Tibial artery (tissue), 4 donors: ENCODE measurements at places on chromosomes 3 and 15.

DNA sequence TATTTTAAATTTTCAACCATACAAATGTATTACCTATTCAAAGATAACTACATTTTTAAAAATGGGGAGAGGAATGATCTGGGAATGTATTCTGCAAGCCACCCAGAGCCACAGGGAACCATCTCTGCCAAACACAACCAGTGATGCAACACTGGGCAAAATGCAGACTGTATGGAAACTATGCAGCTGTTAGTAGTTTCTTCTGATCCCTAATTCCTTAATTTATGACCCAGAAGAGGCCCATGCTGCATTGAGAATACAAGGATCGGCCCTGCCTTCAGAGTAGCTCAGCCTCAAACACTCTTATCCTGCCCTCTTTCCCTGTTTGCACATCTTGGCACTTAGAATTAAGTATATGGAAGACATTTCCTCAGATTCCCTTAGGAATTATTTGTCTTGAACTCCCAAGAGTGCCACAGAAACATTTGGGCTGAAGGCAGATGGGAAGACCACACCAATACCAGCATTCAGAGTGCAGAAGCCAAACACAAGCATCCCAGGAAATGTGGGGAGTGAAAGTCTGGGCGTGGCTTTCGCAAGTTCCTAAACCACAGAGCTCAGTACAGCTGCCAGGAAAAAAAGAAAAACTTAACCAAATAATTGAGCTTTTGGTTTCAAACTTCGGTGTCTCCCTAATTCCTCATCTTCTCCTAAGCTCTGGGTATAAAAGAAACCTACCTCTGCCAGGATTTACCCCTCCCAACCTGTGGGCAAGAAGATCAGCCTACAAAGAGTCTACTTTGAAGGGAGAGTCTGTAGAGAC lies 5.3 kb downstream of the SNUPN start:
- DNase-seq, result peak; percentile 61

DNA sequence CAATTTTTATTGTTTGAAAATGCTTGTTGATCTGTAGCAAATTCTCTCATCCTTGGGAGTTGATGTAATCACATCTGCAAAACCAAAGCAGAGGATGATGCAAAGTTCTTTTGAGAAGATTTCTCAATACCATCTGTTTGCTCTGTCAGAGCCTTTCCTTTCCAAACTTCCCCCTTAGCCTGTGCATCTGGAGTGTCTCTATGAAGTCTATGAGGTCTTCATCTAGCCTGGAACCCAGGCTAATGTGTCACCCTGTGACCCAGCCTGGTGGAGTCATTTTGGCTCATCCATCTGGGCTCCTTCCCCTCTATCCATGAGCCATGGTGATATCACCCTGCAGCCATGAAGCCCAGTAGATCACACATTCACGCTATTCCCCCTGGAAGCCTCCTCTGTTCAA lies 123.2 kb upstream of the SLC7A14 start:
- DNase-seq, result no peak

DNA sequence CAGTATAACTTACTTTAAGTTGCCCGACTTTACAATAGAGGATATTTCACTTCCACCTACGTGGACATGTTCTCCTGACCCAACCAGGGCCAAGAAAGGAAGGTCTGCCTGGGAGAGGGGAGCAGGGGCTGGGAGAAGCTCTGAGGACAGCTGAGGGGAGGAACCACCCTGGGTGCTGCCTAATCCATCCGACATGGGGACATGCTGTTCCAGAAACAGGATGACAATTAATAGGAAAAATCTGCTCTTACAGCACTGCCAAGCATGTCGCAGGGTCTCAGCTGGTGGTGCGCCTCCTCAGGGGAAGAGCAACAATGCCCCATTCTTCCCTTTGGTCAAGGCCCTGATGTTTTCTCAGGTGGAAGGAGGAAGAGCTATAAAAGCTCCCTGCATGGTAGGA lies 132.3 kb downstream of the NTRK3 start:
- no peak for DNase-seq

DNA sequence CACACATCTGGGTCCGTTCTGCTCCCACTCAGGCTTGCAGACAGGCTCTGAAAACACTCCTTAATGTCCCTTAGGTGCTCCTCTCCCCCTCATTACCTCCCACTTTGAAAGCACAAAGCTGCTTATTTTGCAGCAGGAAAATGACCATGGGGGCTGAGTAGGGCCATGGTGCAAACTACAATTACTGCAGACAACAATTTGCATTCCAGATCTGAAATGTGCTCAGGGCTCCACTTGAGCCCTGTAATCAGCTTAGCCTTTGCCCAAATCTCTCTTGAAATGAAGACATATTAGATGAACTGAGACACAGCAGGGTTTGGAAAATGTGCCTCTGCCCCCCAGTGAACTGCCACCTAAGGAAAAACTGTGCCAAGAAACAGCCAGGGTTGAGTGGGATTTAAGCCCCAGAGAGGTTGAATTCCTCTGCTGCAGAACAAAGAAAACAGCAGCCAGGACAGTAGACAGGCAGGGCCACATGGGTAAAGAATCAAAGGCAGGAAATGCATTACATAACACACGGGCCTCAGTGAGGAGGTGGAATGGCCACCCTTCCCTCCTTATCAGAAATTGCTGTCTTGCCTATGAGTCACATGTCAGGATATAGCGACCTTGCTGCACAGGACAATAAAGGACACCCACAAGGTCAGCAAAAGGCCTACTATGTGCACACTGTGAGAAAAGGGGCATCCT lies 126.8 kb upstream of the ARHGEF3 start:
- DNase-seq, result no peak

DNA sequence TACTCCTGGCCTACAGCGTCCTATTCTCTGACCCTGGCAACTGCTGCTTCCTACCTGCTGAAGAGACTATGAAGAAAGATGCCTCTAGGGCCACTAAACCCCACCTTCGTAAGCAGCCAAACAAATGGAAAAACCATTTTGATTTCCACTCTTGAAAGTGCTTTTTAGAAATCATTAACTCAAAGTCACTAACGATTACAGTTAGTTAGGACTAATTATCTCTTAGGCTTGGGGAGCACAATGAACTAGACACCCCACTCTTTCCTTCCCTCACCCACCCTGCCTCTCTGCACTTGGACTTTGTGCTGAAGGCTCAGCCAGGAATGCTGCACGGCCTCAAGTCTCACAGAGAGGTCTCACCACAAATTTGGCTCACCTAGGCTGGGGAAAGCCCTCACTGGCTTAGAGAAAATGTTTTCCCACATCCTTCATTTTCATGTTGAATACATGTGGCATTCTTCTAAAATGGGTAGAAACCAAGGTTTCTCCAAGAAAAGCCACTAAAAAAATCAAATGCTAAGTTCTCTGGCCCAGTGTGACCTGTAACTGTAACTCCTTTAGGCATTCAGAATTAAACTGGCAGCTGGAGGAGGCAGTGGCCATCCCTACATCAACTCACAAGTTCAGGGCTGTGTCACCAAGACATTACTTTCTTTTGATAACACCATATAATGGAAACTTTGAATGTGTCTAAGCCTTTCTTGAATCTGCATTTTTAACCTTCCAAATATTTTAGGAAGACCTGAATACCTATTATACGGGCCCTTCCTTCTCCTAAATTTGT lies 47.1 kb downstream of the NPTN start:
- DNase-seq, result no peak

DNA sequence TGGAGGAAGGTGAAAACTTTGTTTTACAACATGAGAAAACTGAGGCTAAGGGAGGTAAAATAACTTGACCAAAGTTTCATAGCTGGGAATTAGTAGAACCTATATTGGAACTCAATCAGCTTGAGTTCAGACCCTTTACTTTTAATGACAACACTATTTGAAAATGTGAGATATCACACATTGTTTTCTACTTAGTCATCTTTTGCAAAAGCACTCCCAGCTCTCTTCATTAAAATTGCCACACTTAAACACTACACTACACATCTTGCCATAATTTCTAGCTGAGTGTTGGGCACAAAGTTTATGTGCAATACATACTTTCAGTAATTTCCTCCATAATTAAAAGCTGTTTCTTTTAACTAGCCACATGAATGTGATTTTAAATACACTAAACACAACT lies 230.4 kb upstream of the DCBLD2 start:
- DNase-seq, result no peak

DNA sequence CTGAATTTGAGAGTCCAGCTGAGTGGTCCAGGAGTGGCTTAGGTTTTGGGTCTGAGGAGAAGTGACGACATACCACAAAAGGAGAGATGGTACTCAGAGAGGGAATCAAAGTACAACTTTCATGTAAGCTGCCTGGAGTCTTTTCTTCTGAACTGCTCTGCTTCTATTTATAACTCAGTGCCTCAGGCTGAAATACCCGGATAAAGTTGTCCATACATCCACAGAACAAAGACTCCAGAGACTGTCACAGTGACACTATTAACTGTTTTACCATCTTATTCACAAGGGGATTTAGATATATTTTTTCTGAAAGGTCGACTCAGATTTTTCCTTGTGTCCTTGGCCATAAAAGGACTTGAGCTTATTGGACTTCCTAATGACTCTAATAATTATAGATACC lies 264.3 kb upstream of the DNAJC19 start:
- no peak for DNase-seq

GRCh38 chr3:113890256-113890900 lies 51.8 kb downstream of the GRAMD1C start:
- DNase-seq, result no peak

DNA sequence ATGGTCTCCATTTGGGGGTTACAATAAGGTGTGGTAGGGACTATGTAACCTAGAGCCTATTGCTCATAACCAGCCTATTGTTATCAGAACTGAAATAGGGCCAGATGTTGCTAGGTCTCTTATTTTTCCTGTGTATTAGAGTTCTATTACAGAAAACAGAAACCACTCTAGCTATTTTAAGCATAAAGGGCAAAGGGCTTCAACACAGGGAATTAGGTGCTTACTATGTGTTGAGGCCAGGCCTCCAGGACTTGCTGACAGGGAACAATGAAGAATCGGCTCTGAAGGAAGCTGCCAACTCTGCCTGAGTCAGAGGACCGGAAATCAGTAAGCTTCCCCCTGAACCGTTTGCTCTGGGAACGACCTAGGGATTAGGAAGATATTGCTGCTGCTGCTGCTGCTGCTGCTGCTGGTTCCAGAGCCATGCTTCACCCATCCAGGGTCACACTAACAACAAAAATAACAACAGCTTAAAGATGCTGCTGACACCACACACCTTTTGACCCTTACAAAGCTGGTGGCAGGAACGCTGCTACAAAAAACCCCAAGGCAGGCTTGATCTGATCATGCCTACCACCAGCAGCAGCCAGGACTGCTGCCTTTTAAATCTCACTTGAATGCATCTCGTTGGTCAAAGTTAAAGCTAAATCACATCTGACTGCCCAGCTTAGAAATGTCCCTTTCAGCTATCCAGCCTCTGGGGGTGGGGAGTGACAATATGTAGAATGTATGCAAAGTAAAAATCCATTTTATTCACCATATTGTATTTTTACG lies 276.9 kb upstream of the IL12A start:
- DNase-seq, result peak; percentile 21

- no peak for DNase-seq
These were observed 481.0 kb upstream of the PROK2 start for GRCh38 chr3:72266016-72266370.

DNA sequence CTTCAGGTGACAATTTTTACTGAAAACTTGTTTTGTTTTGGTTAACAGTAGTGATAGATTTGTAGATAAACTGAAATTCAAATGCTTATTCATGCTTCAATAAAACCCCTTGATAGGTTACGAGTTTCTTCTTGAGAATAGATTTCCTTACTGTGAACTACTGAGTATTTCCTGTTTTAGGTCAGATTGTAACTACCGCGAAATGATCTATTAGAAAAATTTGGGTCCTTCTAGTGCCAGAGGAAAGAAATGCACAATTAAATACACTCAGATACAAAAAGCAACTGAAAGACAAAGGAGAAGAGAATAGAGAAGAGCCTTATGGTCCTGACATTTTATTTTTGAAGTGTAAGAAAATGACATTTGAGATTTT lies 251.7 kb upstream of the TBL1XR1 start:
- DNase-seq, result no peak

DNA sequence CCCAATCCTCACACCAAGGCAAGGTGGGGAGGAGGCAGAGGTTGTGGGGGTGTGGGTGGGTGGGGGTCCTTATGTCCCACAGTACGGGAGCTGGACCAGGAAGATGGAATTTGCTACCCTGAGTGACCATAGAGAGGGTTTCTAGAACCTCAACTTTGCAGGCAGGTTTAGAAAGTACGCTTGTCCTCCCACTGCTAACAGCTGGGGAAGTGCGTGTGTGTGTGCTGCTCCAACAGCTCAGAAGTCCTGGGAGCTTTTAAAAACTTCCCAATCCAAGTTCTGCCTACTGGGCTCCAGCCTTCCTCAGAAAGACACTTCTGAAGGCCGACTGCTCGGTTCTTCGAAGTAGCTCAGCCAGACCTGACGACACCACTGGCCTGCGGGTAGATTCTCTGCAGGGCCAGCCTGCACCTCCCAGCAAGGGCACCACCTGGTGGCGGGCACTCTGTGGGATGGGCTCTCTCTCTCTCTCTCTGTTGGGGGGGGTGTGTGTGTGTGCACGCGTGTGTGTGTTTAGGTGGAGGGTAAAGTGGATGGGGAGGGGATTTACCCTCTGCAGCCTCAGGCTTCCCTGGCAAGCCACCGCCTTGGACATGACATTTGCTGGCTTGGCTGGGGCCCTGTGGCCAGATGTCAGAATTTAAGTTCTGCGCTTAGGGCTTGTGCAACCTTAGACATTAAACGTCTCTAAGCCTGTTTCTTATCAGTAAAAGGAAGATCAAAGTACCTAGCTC lies 15.6 kb downstream of the TMEM158 start:
- DNase-seq, result peak; percentile 83

DNA sequence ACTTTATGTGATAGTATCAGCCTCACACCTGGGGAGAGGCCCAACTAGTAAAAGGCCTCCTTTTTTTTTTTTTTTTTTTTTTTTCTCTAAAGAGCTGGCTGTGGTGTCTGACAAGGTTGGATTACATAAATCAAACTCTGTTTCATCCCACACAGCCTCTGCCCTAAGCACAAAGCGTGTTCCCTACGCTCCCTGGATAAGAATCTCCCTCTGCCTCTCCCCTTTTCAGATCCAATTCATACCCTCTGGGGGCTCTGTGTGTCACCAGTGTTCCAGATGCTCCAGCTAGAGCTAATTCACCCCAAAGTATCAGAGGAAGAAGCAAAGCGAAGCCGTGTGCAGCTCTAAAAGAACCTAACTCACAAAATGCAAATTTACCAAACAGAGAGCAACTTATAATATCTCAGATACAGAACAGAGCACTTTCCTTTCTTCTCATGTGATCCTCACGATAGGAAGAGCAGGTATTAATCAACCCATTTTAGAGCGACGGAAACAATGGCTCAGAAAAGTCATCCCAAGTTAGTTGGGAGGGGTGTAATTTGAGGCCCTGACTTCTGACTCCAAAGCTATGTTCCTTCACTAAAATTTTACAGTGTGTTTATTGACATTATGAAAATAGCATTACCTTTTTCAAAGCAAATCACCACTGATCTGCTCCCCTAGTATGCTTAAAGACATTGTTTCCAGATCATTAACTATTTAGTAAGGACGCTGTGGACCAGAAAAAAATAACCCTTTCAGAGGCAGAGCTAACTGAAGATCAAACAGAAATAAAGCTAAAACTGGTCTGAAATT lies 12.4 kb downstream of the BMF start:
- peak; percentile 13 for DNase-seq

GRCh38 chr15:65389226-65389625 lies 11.4 kb upstream of the IGDCC3 start:
- DNase-seq, result no peak
